Activated T-helper 1 cell treated with anti-CD3 and anti-CD28 coated beads, Interleukin-12 subunit alpha, Interleukin-12 subunit beta, Interleukin-2, Interleukin-4 antibody, amounts not matched to agents 30 ng/mL and 10 ng/mL and 1 ng/mL, durations not matched to agents 14 hours and 24 hours and 36 hours (primary cell): ENCODE measurements at places on chromosomes 16 and 17.

- peak; percentile 30 for DNase-seq
These were observed 56.4 kb upstream of the SLC25A19 start for GRCh38 chr17:75345514-75346167.

- no peak for DNase-seq
These were observed 16.9 kb upstream of the KDM6B start for GRCh38 chr17:7816926-7817642.

GRCh38 chr17:72539981-72540897 lies 419.4 kb downstream of the SOX9 start:
- DNase-seq, result peak; percentile 56

DNA sequence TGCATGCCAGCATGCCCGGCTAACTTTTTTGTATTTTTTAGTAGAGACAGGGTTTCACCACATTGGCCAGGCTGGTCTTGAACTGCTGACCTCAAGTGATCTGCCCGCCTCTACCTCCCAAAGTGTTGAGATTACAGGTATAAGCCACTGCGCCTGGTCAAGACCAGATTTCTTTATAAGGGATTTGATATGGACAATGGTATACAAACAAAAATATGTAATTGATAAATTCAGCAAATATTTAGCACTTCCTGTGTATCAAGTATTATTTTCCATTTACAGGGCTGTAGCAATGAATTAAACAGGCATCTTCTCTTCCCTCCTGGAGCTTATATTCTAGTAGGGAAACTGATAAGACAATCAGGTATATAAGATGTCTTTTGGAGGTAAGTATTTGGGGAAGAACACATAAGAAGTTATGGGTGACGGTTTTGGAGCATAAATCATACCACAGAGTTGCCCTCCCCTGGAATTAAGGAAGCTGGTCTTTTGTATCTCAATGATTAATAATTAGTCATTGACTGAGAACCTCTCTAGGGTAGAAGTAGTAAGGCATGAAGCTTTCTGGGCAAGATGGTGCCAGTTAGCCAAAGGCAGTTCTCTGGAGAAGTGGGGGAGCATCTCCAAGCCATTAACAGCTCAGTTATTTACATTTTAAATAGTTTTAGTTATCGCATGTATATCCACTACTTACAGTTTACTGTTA lies 35.8 kb downstream of the TANC2 start:
- no peak for DNase-seq

DNA sequence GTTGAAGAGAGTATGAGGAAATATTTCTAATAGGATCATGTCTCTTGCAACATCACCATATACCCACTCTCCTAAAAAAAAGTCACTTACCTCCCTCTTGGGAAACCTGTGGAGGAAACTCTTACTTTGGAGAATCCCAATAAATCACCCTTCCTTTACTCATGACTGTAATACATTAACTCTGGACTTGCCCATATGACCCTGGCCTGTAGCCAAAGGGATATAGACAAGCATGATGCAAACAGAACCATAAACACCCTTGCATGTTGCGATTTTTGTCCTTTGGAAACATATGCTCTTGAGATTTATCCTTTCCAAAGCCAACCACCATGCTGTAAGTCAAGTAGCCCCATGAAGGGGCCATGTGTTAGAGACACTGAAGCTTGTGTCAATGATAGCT lies 19.5 kb downstream of the CDH11 start:
- no peak for DNase-seq

- no peak for DNase-seq
These were observed 56.2 kb upstream of the RPL38 start for GRCh38 chr17:74147056-74147835.

GRCh38 chr16:621526-622105 lies 9.2 kb upstream of the WFIKKN1 start:
- no peak for DNase-seq

- no peak for DNase-seq
These were observed 42.4 kb upstream of the GSG1L start for GRCh38 chr16:28105954-28106353.

GRCh38 chr16:2827374-2827791 lies 2.7 kb upstream of the ZG16B start:
- no peak for DNase-seq

- no peak for DNase-seq
These were observed 243.2 kb upstream of the MON1B start for GRCh38 chr16:76947749-76948148.

GRCh38 chr17:57283203-57283971 lies 27.1 kb downstream of the MSI2 start:
- DNase-seq, result no peak
